ENCODE measurements at places on chromosomes 16 and 17.

DNA sequence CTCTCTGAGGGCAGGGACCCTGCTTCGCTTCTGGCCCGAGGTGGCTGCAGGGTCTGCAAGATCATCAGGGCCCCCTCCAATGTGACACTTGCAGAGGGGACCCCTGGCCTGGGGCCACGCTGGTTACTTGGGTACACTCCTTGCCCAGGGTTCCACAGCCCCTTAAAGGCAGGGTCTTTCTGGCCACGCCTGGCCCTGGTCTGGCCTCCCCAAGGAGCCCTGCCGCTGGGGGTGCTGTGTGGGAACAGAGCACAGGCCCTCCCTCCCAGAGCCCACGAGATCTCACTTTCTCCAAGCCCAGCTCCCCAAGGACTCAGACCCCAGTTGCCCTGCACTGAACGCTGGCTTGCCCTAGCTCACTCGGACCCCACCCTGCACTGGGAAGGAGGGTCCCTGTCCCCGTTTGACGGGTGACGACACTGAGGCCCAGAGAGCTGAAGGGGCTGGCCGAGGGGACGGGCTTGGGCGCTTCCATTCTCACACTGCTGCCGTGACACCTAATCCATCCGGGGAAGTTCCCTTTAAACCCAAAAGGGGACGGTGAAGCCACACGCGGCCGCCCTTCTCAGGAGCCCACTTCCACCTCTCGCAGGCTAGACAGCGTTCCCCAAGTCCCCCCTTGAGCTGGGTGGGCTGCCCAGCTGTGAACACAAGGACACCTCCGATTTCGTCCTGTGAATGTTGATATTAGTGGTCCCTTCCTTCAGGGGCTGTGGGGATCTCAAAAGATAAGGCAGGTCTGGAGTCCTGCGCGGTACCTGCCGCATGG, 26.9 kb upstream of the OSGIN1 start:
- DNase-seq = no peak

DNA sequence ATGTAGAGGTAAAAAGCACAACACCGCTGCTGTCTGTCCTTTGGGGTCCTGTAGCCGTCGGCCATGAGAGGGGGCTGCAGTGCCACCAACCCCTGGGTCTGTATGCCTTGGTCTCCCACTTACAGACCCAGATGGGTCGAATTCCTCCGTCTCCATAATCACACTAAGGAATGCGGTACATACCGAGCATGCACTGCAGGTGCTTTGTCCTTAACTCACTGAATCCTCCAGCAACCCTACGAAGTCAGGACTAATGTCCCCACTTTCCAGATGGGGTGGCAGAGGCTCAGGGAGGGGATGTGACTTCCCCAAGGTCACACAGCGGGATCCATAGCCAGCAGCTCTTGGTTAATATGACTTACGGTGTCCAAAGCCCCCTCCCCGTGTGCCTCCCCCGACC, 219.9 kb upstream of the CIBAR2 start:
- no peak for DNase-seq

GRCh38 chr17:78341559-78342448, 18.1 kb downstream of the SOCS3 start:
- DNase-seq = peak; percentile 43

GRCh38 chr17:49521471-49522356, 26.6 kb downstream of the NGFR start:
- no peak for DNase-seq

DNA sequence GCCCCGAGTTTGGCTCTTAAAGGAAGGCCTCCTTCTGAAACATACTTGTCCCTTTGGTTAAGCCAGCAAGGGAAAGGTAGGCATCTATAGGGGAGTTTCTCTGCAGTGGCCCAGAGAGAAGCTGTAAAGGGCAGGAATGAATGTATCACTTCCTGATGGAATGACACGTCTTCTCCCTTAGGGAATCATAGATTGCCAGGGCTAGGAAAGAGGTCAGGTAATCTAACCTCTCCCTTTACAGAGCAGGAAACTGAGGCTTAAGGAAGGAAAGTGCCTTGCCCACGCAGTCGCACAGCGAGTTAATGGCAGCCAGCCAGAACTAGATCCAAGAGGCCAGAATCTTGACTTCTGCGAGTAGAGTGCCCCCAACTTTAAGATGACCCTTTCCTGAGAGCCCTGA, 66.1 kb downstream of the NEUROD2 start:
- DNase-seq = no peak

Data from CD4-positive, alpha-beta T cell treated with Interleukin-12 subunit alpha and Interleukin-12 subunit beta, for 1 hour (primary cell).